ENCODE measurements at places on chromosomes 16 and 17. TPM values are rescaled to one million over a fixed set of nuclear protein-coding genes. Genes with fewer than 3 reads are reported as not detected.

Gene NPIPB9
- total RNA-seq, result 1.7 TPM

Gene TBC1D3C
- not detected for total RNA-seq

Gene SMIM36
- total RNA-seq, result not detected

Gene PRR35
- total RNA-seq, result not detected

Gene PIMREG
- total RNA-seq, result 37.7 TPM

Gene FASN
- 360 TPM for total RNA-seq

Gene TPSD1
- not detected for total RNA-seq

Gene PTX4
- 0.31 TPM for total RNA-seq

Gene ITGAL
- not detected for total RNA-seq

Gene RAB37
- 0.21 TPM for total RNA-seq

Gene NPIPB6
- total RNA-seq, result 5.0 TPM

Gene TBC1D3L
- 4.6 TPM for total RNA-seq

Gene ALDH3A1
- 1.2 TPM for total RNA-seq

Gene KRTAP16-1
- not detected for total RNA-seq

Gene NPTX1
- not detected for total RNA-seq

Gene TP53TG3F
- not detected for total RNA-seq

Gene CDH15
- total RNA-seq, result not detected

Gene HS3ST3A1
- total RNA-seq, result not detected

Gene RAP1GAP2
- total RNA-seq, result 3.1 TPM

Gene TPPP3
- 1.3 TPM for total RNA-seq

All from endothelial cell of umbilical vein (primary cell).